Activated CD4-positive, CD25-positive, alpha-beta regulatory T cell treated with anti-CD3 and anti-CD28 coated beads, Interleukin-2, amount 50 U/mL, for 72 hours (primary cell): ENCODE measurements at places on chromosomes 13 and 19.

GRCh38 chr19:33690378-33691029 is 68.8 kb downstream of the CHST8 start:
- DNase-seq: no peak

- no peak for DNase-seq
Measured at GRCh38 chr19:6269101-6269886, 10.5 kb downstream of the MLLT1 start.

GRCh38 chr13:20006206-20006605 is 47.7 kb downstream of the ZMYM2 start:
- no peak for DNase-seq

DNA sequence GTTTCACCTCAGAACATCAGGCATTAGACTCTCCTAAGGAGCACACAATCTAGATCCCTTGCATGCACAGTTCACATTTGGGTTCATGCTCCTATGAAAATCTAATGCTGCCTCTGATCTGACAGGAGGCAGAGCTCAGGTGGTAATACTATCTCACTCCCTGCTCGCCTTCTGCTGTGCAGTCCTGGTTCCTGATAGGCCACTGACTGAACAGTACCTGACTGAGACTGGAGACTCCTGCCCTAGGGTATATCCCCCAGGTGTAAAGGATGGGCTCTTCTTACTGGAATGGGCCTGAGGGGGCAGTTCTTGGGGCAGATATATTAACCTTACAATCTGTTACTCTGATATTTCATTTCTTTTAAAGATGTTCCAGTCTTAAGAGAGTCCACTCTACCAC is 6.3 kb downstream of the OBI1 start:
- DNase-seq: no peak

GRCh38 chr13:98575009-98575903 is 1.7 kb downstream of the STK24 start:
- DNase-seq: no peak

GRCh38 chr13:46605825-46606554 is 53.0 kb downstream of the LRCH1 start:
- no peak for DNase-seq

- no peak for DNase-seq
Measured at GRCh38 chr19:19752760-19753403, 20.0 kb upstream of the ZNF14 start.

DNA sequence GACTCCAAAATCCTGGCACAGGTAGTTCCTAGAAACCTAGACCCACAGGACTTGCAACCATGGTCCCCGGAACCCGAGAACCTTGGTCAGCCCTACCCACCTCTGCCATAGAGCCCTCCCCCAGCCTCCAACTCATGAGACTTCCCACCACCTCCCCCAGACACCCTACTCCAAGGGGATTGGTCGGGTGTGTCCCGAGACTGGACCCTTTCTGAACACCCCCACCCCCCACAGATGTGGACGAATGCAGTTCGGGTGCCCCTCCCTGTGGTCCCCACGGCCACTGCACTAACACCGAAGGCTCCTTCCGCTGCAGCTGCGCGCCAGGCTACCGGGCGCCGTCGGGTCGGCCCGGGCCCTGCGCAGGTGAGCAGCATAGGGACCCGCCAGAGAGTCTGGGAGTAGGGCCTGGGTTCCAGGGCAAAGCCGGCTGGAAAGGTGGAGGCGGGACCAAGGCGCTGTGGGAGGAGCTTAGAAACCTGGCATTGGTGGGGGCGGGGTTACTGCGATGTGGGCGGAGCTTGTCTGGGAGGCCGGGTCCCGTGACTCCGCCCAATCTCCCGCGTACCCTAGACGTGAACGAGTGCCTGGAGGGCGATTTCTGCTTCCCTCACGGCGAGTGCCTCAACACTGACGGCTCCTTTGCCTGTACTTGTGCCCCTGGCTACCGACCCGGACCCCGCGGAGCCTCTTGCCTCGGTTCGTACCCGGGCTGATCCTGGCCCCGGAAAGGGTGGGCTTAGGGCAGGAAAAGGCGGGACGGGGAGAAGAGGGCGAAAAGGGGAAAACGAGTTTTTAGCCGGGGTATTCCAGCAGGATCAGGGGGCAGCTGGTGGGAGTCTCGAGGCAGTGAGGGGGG is 11.9 kb downstream of the LTBP4 start:
- peak; percentile 82 for DNase-seq

DNA sequence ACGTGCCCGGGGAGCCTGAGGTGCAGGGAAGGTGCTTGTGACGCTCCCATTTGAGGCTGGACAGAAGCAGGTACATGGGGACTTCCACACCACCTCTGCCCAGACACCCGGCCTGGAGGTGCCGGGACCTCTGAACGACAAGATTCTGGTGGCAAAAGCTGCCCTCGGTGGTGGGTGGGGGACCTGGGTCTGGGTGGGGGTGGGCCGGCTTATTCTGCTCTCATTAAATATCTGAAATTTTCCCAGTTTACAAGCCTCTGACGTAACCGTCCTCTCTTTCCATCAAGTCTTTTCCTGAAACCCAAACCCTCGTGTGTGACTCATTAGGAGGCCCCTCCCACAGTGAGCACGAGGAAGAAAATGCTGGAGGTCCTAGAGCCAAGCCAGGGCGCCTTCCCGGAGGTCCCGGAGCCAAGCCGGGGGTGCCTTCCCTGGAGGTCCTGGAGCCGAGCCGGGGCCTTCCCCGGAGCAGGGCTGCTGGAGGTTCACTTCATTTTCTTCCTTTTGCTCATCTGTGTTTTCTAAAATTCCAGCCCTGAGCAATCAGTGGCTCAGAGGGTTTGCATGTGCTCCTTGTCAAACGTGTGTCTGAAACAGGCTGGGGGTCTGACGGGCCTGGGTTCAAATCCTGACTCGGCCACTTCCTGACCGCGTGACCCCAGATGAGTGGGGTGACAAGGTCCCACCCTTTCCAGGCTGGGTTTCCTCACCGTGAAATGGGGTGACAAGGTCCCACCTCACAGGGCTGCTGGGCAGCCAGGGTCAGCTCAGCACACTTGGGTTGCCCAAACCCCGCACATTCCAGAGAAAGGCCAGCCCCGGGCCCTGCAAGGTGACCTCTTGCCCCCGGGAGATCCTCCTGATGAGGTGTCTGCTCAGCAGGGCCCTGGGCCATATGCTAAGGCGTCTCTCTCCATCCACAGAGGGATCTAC is 10.0 kb downstream of the CFD start:
- DNase-seq: no peak

DNA sequence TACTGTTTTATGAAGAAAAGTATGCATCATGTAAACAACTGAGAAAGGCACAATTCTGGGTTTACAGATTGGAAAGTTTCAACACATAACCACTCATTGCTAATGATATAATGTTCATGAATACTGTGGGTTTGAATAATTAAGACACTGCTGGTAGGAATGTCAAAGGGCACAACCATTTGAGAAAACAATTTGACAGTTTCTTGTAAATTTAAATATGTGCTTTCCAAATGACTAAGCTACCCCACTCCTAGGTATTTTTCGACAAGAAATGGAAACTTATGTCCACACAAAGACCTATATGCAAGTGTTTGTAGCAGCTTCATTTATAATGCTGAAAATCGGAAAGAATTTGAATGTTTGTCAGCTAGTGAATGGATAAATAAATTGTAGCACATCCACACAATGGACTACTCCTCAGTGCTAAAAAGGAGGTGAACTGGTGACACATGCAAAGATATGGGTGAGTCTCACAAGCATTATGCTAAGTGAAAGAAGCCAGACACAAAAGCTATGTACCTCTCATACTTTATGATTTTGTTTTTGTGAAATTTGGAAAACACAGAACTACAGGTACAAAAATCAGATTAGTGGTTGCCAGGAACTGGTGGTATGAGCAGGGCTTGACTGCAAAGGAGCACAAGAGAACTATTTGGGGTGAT is 44.8 kb upstream of the FLT1 start:
- no peak for DNase-seq

- DNase-seq: no peak
Measured at GRCh38 chr13:77533875-77534788, 1.4 kb upstream of the SCEL start.

DNA sequence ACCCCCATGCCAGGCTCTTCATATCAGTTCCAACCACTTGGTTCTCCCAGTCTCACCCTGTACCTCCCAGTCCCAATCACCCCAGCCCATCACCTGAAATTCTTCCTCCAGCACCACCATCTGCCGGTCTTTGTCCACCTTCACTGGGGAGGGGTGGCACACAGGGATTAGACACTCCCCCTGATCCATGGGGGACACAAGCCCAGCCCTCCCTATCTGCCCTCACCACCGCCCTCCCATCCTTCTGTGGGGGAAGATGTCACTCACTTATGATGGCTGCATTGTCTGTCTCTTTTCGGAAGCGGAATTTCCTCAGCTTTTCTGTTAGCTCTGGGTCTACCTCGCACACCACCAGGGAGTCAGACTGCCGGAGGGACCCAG is 685 bp downstream of the GMFG start:
- DNase-seq: no peak

- DNase-seq: no peak
Measured at GRCh38 chr13:73171926-73172325, 113.1 kb downstream of the KLF5 start.

DNA sequence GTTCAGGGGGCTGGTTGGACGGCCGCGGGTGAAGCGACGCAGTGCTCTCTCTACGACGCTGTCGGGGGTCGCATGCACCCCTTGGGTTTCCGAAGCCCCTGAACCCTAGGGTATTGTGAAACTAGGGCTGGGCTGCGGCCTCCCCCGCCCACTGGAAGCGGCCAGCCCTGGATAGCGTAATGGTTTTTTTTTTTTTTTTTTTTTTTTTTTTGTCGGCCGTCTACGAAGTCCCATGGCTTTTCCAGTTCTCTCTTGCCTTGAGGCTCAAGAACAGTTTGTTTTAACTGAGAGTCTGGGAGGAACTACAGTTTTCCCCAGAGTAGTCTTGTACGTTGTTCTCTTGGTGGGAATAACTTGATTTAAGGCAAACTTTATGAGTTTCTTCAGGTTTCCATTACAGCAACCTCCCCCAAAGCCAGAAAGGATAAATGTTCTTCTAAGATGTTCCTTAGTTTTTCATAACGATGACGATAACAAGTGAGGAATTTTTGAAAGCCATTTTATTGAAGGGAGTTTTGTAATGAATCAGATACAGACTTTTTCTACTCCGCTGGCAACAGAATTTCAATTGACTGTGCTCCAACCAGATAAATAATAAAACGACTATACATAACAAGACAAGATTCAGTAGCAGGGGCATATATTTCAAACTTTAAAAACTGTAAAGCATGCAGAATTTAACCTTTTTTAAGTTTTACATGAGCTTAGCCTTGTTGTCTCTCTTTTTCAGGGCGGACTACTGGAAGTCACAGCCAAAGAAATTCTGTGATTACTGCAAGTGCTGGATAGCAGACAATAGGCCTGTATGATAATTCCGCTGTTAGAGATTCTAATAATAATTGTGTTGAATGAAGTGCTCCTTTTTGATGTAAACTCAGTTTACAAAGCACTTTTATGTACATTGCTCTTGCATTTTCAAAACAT is 867 bp downstream of the WBP4 start:
- no peak for DNase-seq

DNA sequence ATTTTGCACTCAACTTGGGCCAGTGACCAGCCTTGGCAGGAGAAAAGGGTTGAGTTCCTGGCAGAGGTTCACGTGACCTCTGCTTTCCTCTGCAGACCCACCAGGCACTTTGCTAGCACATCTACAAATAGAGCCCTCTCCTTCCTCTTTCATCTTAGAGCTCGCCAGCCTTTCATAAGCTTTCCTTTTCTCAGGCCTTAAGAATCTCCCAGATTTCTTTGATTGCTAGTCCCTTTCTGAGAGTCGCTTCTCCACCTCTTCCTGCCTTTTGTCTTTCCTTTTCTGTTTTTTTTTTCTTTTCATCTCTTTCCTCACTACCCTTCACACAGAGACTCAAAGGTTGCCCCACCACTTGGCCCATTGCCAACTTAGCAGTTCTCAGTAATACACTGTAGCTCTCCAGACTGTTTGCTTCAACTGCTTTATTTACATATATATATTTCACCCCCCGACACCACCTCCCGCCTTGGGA is 375.7 kb upstream of the SPRY2 start:
- no peak for DNase-seq

GRCh38 chr19:14477418-14478112 is 2.4 kb upstream of the PTGER1 start:
- no peak for DNase-seq

DNA sequence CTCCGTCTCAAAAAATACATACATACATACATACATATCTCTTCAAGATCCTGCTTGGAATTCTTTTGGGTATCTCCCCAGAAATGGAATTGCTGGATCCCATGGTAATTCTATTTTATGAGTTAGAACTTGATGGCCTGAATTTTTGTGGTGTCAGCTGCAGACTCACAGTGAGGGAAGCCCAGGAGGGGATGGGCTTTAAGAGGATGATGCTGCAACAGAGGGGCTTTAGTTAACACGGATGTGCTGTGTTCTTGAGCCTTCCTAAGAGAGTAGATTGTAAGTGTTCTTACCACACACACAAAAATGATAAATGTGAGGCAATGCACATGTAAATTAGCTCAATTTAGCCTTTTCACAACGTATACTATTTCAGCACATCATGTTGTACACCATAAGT is 31.8 kb downstream of the CACNG6 start:
- DNase-seq: no peak

- DNase-seq: no peak
Measured at GRCh38 chr19:46069806-46070341, 29.1 kb upstream of the IGFL4 start.

- DNase-seq: no peak
Measured at GRCh38 chr19:18074192-18074591, 12.5 kb downstream of the IL12RB1 start.

- no peak for DNase-seq
Measured at GRCh38 chr13:99385161-99385560, 78.0 kb upstream of the GPR183 start.

- peak; percentile 79 for DNase-seq
Measured at GRCh38 chr19:13093407-13094105, 9.1 kb downstream of the LYL1 start.

DNA sequence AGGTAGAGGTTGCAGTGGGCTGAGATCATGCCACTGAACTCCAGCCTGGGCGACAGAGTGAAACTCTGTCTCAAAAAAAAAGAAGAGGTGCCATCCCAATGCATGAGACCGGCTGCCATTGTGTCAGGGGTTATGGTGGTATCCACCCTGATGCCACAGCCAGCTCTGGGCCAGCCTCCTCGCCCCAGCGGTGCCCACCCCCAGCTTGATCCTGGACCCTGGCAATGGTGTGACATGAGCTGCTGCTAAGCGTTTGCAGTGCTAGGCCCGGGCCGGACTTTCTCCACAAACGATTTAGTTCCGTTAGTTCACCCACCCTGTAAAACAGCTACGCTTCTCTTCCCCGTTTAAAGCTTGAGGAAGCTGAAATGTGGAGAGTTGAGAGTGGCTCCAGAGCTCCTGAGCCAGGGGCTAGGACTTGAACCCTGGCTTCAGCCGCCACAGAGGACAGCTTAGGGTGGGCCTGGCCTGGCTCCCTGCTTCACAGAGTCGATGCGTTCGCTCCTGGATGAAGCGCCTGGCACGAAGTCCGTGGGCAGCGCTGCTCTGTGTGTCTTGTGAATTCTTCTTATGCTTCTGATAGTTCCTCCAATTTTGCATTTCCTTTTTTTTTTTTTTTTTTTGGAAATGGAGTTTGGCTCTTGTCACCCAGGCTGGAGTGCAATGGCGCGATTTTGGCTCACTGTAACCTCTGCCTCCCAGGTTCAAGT is 25.5 kb downstream of the NKPD1 start:
- DNase-seq: no peak

GRCh38 chr19:2983351-2984214 is 6.2 kb downstream of the TLE6 start:
- DNase-seq: no peak

- no peak for DNase-seq
Measured at GRCh38 chr19:4500841-4501591, 17.3 kb downstream of the PLIN4 start.

- DNase-seq: no peak
Measured at GRCh38 chr13:36639610-36640009, 34.2 kb upstream of the SERTM1 start.
